AG09319 (cell line): ENCODE measurements at places on chromosomes 3 and 15.
A peak's percentile ranks its signal among the peaks of the same experiment; 100 is the strongest.

- peak; percentile 84 for DNase-seq
Measured at GRCh38 chr3:177934001-177934891, 602.0 kb upstream of the KCNMB2 start.

DNA sequence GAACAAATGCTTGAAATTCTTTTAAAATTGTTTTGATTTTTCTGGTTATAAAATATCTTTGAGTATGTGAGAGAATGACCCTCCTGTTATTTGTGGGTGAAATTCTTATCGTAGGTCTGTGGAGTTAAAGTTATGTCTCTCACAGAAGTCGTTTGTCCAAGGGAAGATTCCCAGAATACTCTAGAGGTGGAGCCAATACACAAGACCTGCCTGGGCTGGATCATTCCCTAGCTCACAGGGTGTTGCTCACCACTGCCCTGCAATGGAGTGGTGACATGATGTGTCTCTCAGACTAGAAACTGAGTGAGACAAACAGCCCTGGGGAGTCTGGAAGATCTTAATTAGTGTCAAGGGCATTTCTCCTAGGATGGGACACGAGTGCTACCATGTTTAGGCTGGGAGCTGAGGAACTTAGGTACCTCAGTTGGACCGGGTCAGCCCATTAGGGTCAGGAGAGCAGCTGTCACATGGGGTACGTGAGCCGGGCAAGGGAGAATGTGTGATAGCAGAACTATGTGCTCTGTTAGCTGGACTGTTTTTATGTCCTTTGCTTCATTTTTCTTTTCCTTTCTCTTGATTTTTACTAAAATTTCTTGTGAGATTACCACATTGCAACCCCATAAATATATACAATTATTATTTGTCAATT, 53.6 kb upstream of the MYO5C start:
- DNase-seq = no peak

DNA sequence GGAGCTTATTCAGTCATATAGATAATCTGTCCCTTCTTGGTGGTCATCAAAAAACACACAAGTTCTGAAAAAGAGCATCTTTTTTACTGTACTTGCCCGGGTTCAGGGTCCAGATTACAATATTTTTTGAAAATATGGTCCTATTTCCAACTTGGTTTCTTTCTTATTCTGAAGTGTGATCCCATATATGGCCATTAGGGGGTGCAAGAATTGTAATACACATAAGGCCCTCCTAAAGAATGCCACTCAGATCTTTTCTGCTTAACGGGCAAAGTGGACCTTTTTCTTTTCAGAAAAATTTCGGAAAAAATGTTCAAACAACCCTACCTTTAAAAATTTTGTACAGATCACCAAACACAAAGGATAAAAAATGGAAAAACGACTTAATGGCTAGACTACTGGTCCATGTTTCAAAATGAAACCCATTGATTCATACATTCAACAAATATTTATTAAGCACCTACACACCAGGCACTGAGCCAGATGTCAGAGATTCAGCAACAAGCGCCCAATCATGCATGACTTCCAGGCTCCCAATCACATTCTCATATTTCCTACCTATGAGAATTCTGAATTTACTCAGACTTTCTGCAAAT, 102.0 kb upstream of the MYRIP start:
- peak; percentile 10 for DNase-seq

- DNase-seq = no peak
Measured at GRCh38 chr3:100637197-100637631, 27.8 kb downstream of the ADGRG7 start.

GRCh38 chr3:36542186-36542585, 161.9 kb downstream of the STAC start:
- DNase-seq = peak; percentile 44

DNA sequence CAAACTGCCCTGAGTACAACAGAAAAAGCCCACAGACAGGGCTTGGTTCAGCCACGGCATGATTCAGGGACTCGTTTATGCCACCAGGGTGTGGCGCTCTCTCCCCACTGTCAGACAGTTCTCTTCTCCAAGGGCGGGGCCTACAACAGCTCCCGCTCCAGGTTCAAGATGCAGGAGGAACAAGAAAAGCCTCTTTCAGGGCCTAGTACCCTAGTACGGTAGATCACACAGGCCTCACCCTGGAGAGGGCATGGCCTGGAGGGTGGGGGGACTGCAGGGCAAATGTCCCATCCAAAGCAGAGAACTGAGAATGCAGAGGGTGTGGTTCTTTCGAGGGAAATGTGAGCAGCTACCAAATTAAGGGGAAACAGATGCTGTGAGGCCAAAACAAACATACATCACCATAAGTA, 12.0 kb downstream of the MESD start:
- DNase-seq = no peak

DNA sequence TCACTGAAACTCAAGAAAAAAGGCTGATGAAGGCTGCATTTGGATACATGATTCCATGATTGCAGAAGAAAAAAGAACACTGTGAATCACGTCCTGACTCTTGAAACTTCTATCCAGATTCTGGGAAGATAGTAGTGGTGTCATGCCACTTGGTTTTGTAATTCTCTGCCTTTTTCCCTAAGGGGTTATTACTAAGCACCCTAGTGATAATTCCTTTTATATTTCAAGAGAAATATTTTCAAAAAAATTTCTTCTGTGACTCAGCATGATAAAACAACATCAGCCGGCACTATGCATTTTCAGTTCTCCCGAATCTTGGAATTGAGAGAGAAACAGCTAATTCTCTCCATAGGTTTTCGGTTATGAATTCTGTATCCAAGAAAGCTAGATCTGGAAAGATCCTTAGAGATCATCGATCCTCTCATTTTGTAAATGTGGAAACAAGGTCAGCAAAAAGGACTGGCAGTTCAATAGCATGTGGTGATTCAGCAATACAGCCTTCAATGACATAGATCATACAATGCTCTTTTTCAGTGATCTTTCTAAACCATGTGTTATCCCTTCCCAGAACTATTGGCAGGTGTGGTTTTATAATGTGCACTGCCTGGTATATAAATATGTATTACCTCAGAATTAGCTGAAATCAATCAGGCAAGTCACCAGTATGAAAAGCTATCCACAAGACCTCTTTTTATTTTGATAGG, 42.6 kb upstream of the TP63 start:
- peak; percentile 10 for DNase-seq

DNA sequence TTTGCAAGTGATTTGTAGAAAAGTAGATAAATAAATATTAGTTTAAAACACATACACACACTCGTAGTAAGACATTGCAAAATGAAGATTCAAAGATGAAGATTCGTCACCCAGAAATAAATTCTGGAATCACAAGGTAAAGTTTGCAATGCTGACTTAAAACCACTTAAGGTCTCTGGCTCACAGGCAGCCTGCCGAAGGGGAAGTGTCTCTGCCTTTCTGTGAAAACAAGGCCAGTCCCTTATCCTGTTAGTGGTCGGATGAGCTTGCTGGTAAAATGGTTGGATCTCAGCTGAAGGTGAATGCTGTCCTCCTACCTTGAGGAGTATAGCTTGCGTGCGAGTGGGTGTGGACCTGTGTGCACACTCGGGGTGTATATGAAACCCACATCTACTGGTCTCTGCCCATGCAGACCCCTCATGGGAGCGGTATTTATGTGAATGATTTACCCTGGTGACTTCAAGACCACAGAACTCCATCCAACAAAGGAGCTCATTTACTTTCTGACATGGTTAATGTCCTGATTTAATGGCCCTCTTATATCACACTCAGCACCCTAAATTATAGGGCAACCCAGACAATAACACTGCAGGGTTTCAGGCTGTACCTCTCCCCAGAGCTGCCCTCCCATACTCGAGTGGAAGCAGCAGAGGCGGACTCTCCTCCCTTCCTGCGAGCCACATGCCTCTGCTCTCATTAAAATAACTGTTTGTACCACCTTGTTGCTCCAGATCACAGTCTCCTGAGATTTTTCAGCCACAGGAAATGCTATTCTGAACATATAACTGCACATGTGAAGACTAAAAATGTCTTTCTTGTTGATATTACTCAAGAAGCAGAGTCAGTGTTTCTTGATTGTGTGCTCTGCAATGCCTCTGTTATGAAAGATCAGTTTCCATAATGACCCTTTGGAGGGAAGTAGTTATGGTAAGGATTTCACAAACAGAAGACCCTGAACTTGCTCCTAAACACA, 45.9 kb upstream of the ALDH1A3 start:
- DNase-seq = no peak

- no peak for DNase-seq
Measured at GRCh38 chr3:193987186-193987585, 148.8 kb upstream of the HES1 start.

DNA sequence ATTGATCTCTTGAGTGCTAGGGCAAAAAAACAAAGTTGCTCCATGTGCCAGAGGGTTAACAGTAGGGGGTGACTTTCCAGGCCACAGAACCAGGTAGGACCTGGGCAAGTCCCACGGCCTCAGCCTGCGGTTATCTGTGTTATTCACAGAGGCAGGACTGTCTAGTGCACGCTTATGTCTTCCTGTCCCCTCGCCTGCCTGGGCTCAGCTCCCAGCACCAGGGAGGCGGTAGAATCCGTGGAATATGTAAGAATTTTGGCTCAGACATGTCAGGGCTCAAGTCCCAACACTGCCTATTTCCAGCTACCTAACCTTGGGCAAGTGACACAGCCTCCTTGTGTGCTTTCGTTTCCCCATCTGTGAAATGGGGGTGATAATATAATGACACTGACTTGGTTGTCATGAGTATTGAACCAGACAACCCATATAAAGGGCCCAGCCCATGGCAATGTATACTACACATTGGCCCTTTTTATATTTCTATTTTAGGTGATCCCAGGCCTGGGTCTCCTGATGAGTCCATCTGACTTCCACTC, 44.3 kb upstream of the FLNB start:
- DNase-seq = no peak

- DNase-seq = peak; percentile 49
Measured at GRCh38 chr3:113769551-113769950, 22.7 kb downstream of the ATP6V1A start.

DNA sequence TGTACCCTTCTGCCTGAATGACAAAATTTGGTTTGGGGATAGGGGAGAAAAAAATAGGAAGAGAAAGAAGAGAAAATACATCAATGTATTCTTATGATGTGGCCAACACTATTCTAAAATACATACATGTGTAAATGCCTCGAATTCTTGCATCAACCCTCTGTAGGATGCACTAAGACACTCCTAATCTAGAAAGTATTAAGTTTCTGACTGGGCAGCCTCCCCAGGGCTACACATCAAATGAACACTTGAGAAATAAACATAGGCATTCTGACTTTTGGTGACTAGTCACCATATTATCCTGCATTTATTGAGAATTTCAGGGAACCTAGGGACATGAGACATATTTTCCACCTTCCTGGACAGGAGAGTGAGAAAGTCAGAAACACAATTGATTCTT, 109.2 kb downstream of the CPNE4 start:
- DNase-seq = peak; percentile 2

DNA sequence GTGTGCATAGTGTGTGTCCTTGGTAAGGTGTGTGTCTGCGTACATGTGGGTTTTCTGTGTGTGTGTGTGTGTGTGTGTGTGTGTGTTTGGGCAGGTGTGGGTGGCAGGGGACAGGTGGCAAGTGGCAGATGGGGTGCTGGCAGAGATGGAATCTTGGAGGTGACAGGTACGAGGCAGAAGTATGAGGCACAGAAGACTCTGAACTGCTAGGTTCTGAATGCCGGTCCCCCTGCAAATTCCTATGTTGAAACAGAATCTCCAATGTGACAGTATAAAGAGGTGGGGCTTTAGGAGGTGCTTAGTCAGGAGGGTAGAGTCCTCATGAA, 29.8 kb downstream of the SRPRB start:
- no peak for DNase-seq

DNA sequence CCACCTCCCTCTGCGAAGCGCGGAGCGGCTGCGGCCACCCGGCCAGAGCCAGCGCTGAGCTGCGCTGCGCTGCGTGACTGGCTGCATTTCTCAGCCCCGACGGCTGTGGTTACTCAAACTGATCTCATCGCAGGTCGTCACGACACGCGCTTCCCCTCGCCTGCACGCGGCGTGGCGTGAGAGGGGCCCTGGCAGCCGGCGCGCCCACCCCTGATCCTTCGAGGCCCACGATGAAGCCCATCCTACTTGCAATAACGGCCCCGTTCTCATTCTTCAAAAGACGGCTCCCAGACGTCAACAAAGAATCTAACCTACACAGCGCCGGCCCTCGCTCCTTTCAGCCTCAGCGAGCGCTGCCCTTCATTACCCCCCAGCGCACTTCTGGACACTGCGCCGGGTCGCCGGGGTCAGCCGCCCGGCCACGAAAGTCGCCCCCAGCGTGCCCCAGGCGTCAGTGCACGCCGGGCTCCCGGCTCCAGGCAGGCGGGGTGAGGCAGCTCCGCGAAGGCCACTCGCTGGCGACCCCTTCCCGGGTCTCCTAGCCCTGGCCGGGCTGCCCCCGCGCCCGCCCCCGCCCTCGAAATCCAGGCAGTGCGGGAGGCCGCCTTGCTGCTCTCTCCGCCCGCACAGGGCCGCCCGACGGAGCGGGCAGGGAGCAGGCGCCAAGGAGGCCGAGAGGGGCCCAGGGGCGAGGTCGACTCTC, 9.9 kb upstream of the LEKR1 start:
- no peak for DNase-seq

GRCh38 chr15:91852741-91853510, 582 bp upstream of the SLCO3A1 start:
- peak; percentile 23 for DNase-seq

DNA sequence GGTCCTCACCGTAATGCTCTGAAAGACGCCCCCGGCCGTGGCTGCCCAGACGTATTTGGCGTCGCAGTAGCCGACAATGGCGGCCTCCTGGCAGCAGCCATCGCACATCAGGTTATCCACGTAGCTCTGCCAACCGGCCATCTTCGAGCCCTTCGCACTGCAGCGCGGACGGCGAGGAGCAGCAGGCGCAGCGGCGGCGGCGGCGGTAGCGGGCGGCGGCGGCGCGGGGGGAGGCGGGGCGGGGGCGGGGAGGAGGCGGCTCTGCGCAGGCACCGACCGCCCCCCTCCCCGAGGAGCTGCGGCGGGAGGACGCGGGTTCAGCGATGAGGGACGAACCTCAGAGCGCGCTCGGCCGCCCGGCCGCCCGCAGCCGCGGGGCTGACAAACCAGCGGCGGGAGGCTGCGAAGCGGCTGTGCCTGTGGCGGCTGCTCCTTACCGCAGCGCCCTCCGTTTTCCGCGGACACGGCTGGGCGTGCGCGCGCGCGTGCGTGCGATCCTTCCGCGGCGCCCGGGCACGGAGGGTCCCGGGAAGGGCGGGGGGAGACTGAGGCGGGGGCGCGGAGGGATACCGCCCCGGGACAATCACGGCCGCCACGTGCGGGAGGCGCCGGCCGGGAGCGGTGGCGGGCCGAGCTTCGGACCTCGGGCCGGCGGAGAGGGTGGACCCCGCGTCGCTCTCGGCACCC, at the start of gene PFN2:
Gene PFN2, minus strand, starts transcription at position 180 of the 687 bp plus-strand sequence. Its CDS starts 39 bp downstream, at position 141.
- DNase-seq = peak; percentile 75

- no peak for DNase-seq
Measured at GRCh38 chr3:52520716-52521487, 12.8 kb downstream of the NT5DC2 start.

DNA sequence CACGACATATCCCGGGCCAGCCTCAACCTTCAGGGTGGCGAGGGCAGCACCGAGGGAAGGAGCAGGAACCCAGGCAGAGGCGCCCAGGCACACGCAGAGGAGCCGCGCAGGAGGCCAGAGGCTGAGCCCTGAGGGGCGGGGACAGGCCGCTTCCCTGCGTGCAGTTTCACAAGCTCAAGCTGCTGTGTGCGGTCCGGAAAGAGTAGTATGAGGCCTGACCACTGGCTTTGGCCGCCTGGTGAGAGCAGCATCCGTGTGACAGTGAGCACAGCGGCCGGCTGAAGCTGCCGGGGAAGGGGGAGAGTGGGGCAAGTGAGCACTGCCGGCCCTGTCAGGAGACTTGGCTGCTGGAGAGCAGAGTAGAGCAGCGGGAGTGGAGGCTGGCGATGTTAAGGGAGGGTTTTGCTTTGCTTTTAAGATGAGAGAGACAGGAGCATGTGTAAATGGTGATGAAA, 8.7 kb downstream of the ZDHHC19 start:
- DNase-seq = no peak
